ENCODE measurements at places on chromosomes 2 and 18.
A peak's percentile ranks its signal among the peaks of the same experiment; 100 is the strongest.

DNA sequence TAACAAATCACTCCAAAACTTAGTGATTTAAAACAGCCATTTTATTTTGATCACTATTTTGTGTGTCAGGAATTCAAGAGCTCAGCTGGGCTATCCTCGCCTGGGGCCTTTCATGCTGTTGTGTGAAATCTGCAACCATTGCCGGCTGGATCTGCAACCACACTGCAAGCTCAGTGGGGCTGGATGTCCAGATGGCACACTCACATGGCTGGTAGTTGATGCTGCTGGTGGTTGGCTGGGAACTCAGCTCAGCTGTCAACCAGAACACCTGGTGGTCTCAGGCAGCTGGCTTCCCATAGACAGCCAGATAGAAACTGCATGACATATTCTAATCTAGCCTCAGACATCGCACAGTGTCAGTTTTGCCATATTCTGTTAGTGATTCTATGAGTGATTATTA lies 30.6 kb upstream of the AP1S3 start:
- H3K27me3 ChIP-seq, result no peaks in the 10 kb centered on the region
- H3K4me3 ChIP-seq, result no peak overlapping the region
- no peak overlapping the region for H3K27ac ChIP-seq
- peaks cover 30% of the 10 kb centered on the region for H3K4me1 ChIP-seq

GRCh38 chr2:113230531-113230930 lies 48.2 kb downstream of the PAX8 start:
- peaks cover 2% of the 10 kb centered on the region for H3K36me3 ChIP-seq
- no peak overlapping the region for H3K4me3 ChIP-seq
- DNase-seq, result no peak
- peaks cover 5% of the 10 kb centered on the region for H3K27me3 ChIP-seq

- DNase-seq, result no peak
- no peaks in the 10 kb centered on the region for H3K27me3 ChIP-seq
- no peaks in the 10 kb centered on the region for H3K36me3 ChIP-seq
- no peak overlapping the region for H3K4me3 ChIP-seq
- H3K27ac ChIP-seq, result no peak overlapping the region
- peaks cover 8% of the 10 kb centered on the region for H3K4me1 ChIP-seq
Observed at GRCh38 chr2:44550561-44550960, 188.8 kb downstream of the CAMKMT start.

- H3K4me1 ChIP-seq, result peaks cover 5% of the 10 kb centered on the region
- no peak overlapping the region for H3K4me3 ChIP-seq
- H3K36me3 ChIP-seq, result no peaks in the 10 kb centered on the region
- no peak overlapping the region for H3K27ac ChIP-seq
- DNase-seq, result no peak
Observed at GRCh38 chr2:100072503-100072902, 69.9 kb downstream of the AFF3 start.

GRCh38 chr2:140994856-140995255 lies 1136.0 kb downstream of the LRP1B start:
- no peaks in the 10 kb centered on the region for H3K27me3 ChIP-seq
- H3K4me1 ChIP-seq, result no peaks in the 10 kb centered on the region
- no peaks in the 10 kb centered on the region for H3K36me3 ChIP-seq
- no peak overlapping the region for H3K4me3 ChIP-seq
- no peak for DNase-seq

- H3K4me1 ChIP-seq, result peaks cover 56% of the 10 kb centered on the region
- H3K36me3 ChIP-seq, result peaks cover 12% of the 10 kb centered on the region
- DNase-seq, result no peak
- peak overlapping the region; percentile 37 for H3K27ac ChIP-seq
- H3K27me3 ChIP-seq, result no peaks in the 10 kb centered on the region
Observed at GRCh38 chr2:73998451-73998850, 13.7 kb downstream of the TET3 start.

- peaks cover 3% of the 10 kb centered on the region for H3K36me3 ChIP-seq
- H3K4me1 ChIP-seq, result peaks cover 4% of the 10 kb centered on the region
- peak; percentile 14 for DNase-seq
- peaks cover 63% of the 10 kb centered on the region for H3K27me3 ChIP-seq
- no peak overlapping the region for H3K4me3 ChIP-seq
Observed at GRCh38 chr2:232420463-232421188, 14.0 kb downstream of the ALPG start.

DNA sequence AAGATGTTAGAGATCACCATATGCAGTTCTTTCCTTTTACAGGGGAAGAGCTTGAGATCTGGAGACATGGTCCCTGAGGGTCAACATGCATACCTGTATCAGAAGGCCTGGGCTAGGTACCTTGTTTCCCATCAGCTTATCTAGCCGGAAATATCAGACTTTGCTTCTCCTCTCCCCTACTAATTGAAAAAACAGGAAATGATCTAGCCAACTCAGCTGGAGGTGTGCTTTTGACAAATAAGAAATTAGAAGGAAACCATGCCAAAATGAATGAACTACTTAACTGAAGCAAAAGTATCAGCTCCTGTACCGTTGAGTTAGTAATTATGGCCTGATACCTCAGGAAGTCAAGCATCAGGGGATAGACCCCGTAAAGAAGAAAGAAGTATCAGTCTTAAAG lies 20.4 kb downstream of the PKP4 start:
- no peak for DNase-seq
- peak overlapping the region; percentile 37 for H3K4me3 ChIP-seq
- peaks cover 13% of the 10 kb centered on the region for H3K4me1 ChIP-seq
- no peak overlapping the region for H3K27ac ChIP-seq
- H3K36me3 ChIP-seq, result no peaks in the 10 kb centered on the region

- no peak overlapping the region for H3K27ac ChIP-seq
- H3K36me3 ChIP-seq, result no peaks in the 10 kb centered on the region
- DNase-seq, result no peak
- H3K4me3 ChIP-seq, result no peak overlapping the region
Observed at GRCh38 chr2:20490300-20491181, 43.7 kb downstream of the RHOB start.

- H3K36me3 ChIP-seq, result peaks cover 4% of the 10 kb centered on the region
- peak overlapping the region; percentile 82 for H3K27ac ChIP-seq
- peaks cover 2% of the 10 kb centered on the region for H3K27me3 ChIP-seq
- peaks cover 16% of the 10 kb centered on the region for H3K4me1 ChIP-seq
- DNase-seq, result peak; percentile 55
Observed at GRCh38 chr2:2057125-2057721, 273.9 kb downstream of the MYT1L start.

- no peak overlapping the region for H3K4me3 ChIP-seq
- H3K27me3 ChIP-seq, result no peaks in the 10 kb centered on the region
- no peak overlapping the region for H3K27ac ChIP-seq
- H3K4me1 ChIP-seq, result no peaks in the 10 kb centered on the region
Observed at GRCh38 chr2:134155134-134155533, 98.7 kb upstream of the MGAT5 start.

DNA sequence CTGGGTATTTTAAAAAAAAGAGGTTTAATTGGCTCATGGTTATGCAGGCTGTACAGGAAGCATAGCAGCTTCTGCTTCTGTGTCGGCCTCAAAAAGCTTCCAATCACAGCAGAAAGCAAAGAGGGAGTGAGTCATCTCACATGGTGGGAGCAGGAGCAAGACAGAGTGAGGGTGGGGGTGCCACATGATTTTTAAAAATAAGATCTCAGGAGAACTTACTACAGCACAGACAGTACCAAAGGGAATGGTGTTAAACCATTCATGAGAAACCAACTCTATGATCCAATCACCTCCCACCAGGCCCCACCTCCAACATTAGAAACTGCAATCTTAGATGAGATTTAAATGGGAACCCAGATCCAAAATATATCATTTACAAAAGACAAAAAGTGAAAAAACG lies 14.6 kb downstream of the ZNF519 start:
- peaks cover 3% of the 10 kb centered on the region for H3K4me1 ChIP-seq
- peaks cover 46% of the 10 kb centered on the region for H3K36me3 ChIP-seq
- H3K27ac ChIP-seq, result no peak overlapping the region
- no peak for DNase-seq
- H3K4me3 ChIP-seq, result no peak overlapping the region

DNA sequence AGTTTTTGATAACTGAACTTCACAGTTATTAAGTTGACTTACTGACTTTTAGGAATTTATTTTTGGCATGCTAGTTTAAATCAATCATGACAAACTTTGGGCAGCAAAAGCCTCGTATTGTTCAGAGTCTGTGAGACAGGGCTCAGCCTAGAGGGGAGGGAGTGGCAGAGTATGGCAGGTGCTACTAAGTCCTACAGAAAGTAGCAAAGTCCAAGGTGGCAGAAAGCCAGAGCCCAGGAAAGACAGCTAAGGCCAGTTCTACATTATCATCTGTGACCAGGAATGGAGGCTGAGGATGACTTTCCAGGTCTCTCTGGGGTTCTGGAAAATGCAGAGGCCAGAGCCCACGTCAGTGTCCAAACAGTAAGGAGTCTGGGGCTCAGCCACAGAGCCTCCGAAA lies 34.2 kb downstream of the CHST10 start:
- H3K36me3 ChIP-seq, result no peaks in the 10 kb centered on the region
- peaks cover 4% of the 10 kb centered on the region for H3K4me1 ChIP-seq
- DNase-seq, result no peak
- no peak overlapping the region for H3K27ac ChIP-seq
- H3K4me3 ChIP-seq, result no peak overlapping the region

DNA sequence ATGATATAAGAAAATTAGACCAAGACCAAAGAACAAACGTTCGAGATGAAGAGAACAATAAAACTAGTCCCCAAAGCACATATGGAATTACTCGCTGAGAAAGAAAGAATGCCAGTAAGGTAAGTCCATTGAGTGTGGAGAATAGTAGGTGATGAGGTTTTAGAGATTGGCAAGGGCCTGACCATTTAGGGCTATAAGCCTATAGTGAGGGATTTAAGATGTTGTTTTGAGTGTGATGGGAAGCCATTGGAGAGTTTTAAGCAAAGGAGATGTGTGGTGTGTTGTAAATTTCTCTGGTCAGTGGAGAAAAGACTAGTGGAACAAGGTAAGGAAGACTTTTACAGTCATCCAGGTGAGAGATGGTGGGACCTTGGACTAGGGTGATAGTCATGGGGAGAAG lies 151.1 kb downstream of the MCFD2 start:
- H3K27ac ChIP-seq, result no peak overlapping the region
- H3K4me1 ChIP-seq, result no peaks in the 10 kb centered on the region
- H3K36me3 ChIP-seq, result no peaks in the 10 kb centered on the region
- peaks cover 6% of the 10 kb centered on the region for H3K27me3 ChIP-seq

GRCh38 chr2:60413814-60414168 lies 139.7 kb downstream of the BCL11A start:
- peaks cover 7% of the 10 kb centered on the region for H3K27me3 ChIP-seq
- DNase-seq, result no peak
- no peak overlapping the region for H3K4me3 ChIP-seq
- no peak overlapping the region for H3K27ac ChIP-seq
- H3K4me1 ChIP-seq, result no peaks in the 10 kb centered on the region

DNA sequence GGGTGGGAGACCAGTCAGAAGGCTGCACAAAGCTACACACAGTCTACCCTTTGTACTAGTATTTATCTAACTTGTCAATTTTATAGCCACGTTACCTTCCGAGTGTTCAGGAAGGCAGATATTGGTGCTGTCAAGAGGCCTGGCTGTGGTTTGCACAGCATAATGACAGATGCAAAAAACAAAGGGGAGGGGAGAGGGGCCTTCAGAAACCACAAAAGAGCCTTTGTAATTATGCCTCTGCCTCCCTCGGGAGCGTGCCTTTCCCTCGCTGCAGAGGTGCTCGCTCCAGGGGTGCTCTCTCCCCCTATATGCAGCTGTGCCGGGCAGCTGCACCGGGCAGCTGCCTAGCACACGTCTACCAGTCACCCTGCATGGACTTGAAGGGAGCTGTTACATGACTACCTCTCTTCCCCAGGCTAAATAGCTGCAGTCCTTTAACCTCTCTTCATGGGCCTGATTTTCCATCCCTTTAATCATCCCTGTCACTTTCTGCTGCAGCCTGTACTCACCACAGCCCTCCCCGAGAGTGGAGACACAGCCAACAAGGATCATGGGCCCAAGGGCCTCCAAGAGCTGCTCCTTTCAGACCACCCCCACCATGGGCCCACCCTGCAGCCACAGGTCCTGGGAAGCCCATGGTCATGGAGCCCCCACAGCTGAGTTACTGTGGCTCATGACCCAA lies 168.4 kb upstream of the PKDCC start:
- no peaks in the 10 kb centered on the region for H3K36me3 ChIP-seq
- DNase-seq, result no peak
- peaks cover 21% of the 10 kb centered on the region for H3K27me3 ChIP-seq

DNA sequence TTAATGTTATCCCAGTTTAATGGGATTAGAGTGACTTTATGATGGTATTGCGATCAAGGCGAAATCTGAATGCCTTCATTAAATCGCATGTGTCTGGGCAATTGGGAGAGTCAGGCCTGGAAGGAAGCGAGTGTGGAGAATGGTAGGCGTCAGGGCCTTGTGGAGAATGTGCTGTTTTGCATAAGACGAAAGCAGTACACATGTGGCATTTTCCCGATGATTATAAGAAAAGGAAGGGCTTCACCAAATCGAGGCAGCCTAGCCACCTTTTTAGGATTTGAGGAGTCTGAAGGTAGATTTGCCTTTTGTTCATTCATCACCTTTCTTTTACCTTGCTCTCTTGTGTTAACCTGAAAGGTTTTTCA lies 1.0 kb downstream of the ZNF532 start:
- H3K36me3 ChIP-seq, result no peaks in the 10 kb centered on the region
- no peak for DNase-seq
- H3K4me1 ChIP-seq, result peaks cover 11% of the 10 kb centered on the region
- H3K27ac ChIP-seq, result no peak overlapping the region
- peaks cover 60% of the 10 kb centered on the region for H3K27me3 ChIP-seq

DNA sequence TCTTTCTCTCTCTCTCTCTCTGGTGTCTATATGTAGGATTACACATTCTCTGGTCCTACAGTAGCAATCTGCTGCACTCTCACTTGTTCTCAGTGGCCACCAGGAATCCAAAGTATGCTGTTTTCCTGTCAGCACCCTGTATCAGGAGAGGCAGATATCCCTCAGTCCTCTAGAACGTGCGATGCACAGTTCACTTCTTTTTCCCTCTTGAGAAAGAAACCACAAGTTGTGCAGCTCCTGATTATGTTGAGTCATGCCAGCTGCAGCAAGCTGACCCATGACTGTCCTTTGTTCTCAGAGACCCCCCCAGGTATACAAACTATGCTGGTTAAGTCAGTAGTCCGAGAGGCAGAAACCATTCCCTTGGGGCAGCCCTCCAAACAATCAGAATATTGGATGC lies 54.6 kb downstream of the LANCL1 start:
- H3K36me3 ChIP-seq, result peaks cover 3% of the 10 kb centered on the region
- peaks cover 13% of the 10 kb centered on the region for H3K27me3 ChIP-seq
- no peak overlapping the region for H3K27ac ChIP-seq
- no peak overlapping the region for H3K4me3 ChIP-seq

All from T-helper 2 cell treated with Interferon-gamma antibody and Interleukin-4, amounts not matched to agents 5 μg/mL and 100 μg/mL, for 36 hours (primary cell).